NCI-H1092 (cell line): ENCODE measurements at places on chromosomes 11 and 22.

GRCh38 chr11:70608568-70609470, 210.5 kb downstream of the CTTN start:
- peak; percentile 76 for DNase-seq

DNA sequence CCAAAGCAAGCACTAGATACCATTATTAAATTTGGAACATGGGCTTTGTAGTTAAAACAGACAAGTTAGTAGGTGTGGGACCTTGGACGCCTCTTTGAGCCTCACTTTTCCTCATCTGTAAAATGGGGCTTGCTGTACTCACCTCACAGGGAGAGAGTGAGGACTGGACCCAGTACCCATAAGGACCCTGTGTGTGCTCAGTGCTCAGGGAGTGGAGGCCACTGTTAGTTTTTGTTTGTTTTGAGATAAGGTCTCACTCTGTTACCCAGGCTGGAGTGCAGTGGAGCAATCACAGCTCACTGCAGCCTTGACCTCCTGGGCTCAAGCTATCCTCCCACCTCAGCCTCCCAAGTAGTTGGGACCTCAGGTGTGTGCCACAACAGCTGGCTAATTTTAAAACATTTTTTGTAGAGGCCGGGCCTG, 8.9 kb downstream of the RAPSN start:
- DNase-seq: no peak

DNA sequence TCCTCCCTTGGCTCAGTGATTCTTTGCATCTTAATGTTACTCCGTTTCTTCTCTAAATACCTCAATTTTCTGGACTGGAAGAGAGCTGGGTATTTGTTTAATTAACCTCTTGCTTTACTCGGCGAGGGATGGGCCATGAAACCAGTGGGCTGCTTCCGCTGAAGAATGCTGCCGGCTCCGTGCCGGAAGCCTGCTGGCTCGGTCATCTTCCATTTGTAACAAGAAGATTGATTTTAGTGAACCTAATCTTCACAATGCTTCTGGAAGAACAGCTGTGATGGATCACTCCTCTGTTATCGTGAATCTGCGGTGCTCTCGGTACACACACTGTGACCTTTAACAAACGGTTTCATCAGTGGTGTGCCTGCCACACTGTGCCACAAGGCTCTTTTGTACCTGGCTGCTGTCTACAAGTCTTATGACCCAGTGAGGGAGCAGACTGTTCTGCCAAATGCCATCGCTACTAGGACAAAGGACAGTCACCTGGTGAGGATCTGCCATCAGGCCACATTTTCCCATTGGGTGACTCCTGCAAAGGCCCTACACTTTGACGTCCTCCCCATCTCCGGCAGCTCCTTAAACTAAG, 25.3 kb upstream of the PARVB start:
- no peak for DNase-seq

GRCh38 chr11:105700271-105700670, 90.4 kb downstream of the GRIA4 start:
- no peak for DNase-seq

DNA sequence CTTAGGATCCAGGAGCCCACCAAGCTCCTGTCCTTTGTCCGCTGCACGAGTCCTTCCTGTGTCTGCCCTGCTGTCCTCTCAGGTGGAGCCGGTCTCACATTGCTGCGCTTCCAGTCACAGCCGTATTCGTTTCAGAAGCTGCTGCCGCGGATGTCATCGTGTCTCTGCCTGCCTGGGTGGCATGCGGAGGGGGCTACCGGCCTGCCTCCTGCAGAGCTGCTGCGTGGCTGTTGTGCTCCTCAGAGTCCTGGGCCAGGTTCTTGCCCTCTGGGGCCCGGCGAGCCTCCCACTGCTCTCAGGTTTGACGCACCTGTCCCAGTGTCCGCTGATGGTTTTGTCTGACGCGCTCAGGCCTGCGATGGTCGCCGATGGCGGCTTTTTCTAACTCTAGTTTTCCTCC, 254.2 kb downstream of the TBC1D22A start:
- DNase-seq: no peak

DNA sequence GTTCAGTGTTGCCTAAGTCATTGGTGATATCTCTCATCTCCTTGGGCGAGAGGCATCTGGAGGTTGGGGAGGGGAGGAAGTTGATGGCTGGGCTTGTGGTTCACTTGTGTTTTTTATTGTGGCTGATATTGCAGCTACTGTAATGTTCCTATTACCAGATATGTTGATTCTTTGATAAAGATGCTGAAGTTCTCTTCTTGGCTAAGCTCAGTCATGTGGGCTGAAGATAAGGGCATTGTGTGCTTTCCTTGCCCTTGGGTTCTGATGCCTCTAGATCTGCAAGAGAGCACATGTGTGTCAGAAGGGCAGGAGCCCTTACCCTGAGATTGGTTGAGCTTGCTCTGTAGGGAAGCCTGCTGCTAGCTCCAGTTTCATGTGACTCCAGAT, 12.0 kb downstream of the STX3 start:
- DNase-seq: no peak

GRCh38 chr11:10150800-10151199, 143.2 kb downstream of the SBF2 start:
- no peak for DNase-seq

DNA sequence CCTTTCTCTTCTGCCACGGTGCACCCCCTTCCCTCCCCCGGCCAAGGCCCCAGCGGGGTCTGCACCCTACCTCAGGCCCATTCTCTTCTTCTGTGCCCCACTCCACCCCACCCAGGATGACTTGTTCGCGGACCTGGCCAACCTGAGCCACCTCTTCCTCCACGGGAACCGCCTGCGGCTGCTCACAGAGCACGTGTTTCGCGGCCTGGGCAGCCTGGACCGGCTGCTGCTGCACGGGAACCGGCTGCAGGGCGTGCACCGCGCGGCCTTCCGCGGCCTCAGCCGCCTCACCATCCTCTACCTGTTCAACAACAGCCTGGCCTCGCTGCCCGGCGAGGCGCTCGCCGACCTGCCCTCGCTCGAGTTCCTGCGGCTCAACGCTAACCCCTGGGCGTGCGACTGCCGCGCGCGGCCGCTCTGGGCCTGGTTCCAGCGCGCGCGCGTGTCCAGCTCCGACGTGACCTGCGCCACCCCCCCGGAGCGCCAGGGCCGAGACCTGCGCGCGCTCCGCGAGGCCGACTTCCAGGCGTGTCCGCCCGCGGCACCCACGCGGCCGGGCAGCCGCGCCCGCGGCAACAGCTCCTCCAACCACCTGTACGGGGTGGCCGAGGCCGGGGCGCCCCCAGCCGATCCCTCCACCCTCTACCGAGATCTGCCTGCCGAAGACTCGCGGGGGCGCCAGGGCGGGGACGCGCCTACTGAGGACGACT, 15.9 kb downstream of the RTN4RL2 start:
- DNase-seq: no peak

DNA sequence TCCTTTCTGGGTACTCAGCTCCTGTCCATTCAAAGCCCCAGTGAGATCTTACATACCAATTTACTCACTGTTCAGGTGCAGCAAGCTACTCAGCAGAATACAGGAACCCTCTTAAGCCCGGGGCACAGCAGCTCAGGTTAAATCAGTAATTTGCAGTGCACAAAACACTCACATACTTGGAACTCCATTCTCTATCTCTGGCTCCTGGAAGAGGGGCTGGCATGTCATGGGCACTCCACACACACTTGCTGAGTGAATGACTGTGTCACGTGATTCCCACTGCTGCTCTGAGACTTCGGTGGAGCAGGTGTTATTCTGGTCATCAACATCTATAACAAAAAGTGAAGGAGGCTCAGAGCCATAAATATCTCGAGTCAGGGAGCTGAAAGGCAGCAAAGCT, 157.3 kb upstream of the BDNF start:
- DNase-seq: no peak
